ENCODE measurements at places on chromosomes 6 and 20.
A peak's percentile ranks its signal among the peaks of the same experiment; 100 is the strongest.

GRCh38 chr6:111114087-111114443, 26.8 kb downstream of the SLC16A10 start:
- DNase-seq: no peak

DNA sequence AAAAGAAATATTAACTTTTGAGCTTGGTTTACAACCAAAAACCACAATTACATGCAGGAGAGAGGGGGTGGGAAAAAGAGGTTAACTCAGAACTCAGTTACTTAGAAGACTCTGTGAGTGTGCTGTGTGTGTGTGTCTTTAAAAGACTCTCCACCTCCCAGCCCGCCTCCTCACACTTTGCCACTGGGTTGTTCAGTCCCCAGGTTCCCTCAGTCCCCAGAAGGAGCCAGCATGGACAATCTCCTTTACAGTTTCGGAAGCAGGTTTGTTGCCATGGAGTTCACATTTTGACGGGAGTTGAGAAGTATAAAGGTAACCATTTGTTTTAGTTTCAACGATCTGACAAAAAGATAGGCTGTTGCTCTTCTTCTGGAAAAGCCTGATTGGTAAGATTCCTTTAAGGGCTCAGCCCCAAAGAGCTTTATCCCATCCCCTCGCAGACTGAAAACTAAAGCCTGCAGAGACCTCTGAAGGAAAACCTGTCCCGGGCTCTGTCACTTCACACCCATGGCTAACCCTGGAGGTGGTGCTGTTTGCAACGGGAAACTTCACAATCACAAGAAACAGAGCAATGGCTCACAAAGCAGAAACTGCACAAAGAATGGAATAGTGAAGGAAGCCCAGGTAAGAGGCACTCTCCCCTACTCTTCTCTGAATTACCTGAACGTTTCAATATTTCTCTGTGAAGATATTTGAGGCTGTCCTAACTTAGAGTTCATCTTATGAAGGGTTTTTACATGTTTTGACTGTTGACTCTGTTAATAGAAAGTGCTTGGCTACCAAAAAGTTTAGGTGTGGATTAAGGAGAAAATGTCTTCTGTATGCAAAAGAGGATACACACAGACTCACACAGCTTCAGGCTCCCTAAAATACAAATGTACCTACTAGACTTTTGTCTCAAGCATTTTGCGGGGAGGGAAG, at the start of gene SPTLC3:
Gene SPTLC3 (plus strand): TSS at position 212 of the 921 bp plus-strand sequence. CDS start 296 bp downstream, at position 508.
- DNase-seq: peak; percentile 53

DNA sequence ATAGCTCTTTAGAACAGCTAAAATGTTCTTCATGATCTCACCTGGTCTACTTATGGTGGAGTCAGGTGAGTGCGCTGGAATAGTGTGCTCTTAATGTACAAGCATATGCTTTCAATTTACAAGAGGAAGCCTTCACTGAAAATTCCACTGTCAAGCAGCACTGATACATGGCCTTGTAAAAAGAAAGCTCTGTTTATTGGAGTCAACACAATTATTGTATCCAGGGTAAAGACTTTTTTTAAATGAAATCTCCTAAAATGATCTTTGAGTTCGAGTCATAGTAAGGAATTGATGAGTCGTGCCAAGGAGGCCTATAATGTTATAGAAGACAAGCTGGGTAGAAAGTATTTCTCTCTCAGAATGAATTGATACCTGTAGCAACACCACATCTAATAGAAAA, 41.6 kb upstream of the CARMIL1 start:
- DNase-seq: no peak

GRCh38 chr20:37973059-37973910, 60.0 kb downstream of the TTI1 start:
- no peak for DNase-seq

DNA sequence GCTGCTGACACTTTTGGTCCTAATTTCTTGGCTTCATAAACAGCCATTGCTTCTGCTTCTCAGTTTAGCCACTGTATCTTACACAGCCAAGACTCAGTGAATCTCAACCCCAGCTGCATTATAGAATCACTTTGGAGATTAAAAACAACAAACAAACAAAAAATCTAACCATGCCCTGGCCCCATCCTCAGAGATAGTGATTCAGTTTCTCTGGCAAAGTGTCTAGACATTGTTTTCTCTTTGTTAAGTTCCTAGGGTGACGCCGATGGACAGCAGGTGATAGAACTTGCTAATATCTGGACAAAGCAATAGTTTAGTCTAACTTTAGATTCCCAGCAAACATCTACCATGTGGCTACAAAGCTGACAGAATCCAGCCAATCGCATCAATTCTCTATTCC, 2.9 kb downstream of the ADGRF5 start:
- no peak for DNase-seq

GRCh38 chr6:70338775-70339174, 35.9 kb upstream of the COL9A1 start:
- no peak for DNase-seq

GRCh38 chr6:120671519-120671918, 662.8 kb downstream of the TBC1D32 start:
- DNase-seq: no peak

- no peak for DNase-seq
These were observed 160.2 kb downstream of the GMPR start for GRCh38 chr6:16398587-16398986.

GRCh38 chr6:151070631-151071051, 169.1 kb upstream of the AKAP12 start:
- no peak for DNase-seq

- DNase-seq: no peak
These were observed 515.2 kb downstream of the MAFB start for GRCh38 chr20:40173872-40174271.

DNA sequence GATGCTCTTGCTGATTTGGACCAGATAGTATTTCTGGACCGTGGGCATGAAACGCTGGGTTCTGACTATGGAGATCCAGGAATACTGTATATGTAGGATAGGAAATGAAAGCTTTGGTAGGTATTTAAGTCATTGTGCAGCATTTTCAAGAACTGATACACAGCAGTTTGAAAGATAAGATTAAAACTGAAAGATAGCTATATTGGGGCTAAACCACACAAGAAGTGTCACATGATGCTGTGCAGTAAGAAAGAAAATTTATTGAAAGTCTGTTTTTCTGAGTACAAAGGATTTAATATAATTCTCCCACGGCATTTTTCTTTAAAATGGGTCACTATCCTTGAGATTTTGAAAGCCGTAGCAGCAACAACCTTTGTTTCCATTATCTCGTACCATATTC, 305 bp downstream of the IL17A start:
- no peak for DNase-seq

- no peak for DNase-seq
These were observed 210.8 kb upstream of the FUT9 start for GRCh38 chr6:95804847-95805541.

DNA sequence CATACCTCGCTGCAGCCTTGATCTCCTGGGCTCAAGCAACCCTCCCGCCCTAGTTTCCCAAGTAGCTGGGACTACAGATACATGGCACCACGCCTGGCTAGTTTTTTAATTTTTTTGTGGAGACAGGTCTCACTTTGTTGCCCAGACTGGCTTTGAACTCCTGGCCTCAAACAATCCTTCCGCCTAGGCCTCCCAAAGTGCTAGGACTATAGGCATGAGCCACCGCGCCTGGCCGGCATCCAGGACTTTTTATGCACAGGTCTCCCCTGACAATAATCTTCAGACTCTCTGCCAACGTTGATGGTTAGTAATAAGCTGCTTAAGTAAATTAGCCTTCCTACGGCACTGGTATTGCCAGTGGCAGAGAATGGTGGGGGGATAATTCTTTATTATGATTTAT, 110.5 kb upstream of the MTHFD1L start:
- DNase-seq: no peak

DNA sequence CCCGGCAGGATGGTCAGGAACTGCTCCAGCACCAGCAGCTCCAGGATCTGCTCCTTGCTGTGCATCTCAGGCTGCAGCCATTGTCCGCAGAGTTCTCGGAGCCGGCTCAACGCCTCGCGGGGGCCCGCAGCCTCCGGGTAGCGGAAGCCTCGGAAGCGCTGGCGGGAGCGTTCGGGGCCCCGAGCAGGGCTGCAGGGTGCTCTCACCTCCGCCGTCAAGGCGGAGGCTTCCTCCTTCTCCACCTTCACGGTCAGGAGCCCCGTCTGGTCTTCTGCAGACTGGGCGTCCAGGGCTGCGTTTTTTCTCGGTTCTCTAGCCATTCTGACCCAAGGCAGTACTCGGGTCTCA, 434 bp downstream of the ZKSCAN4 start:
- peak; percentile 16 for DNase-seq

DNA sequence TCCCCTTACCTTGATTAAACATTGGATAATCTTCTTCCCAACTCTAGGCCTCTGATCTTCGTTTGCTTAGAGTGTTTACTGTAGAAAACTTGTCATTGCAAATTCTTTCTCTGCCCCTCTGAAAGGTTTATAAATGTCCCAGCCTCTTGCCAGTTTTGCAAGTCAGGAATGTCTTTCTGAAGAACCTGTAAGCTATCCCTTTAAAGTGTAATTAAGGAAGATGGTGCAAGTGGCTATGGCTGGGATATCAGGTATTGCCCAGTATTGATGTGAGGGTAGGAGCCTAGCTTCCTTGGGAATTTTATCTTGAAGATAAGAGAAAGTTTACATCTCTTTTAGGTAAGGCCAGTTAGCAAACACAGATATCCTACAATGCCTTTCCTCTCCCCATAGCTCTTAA, 211.0 kb upstream of the RIMS1 start:
- DNase-seq: no peak

GRCh38 chr20:23534801-23535593, 33.3 kb downstream of the CST9L start:
- DNase-seq: no peak

All from urothelium cell line (cell line).